ENCODE measurements at places on chromosomes 11 and 22. TPM values are rescaled to one million over a fixed set of nuclear protein-coding genes. Genes with fewer than 3 reads are reported as not detected.
A peak's percentile ranks its signal among the peaks of the same experiment; 100 is the strongest.

- peak; percentile 51 for DNase-seq
These were observed 16.4 kb upstream of the C11orf96 start for GRCh38 chr11:43925932-43926505.

DNA sequence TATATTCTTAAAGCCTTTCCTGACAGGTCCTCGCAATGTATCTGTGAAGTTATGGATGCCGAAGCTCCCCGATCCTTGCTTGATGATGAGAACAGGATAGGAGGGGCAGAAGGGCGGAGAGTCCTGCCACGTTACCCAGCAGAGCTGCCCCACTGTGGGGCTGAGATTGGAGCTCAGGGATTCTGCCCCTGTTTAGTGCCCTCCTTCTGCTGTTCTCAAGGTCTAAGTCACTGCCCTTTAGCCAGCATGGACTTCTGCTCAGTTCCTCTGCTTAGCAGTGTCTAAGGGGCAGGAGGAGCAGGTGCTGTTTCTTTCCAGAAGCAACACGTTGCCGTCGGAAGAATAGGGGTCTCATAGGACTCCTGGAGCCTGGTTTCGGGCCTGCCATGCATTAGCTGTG, 164.2 kb upstream of the B3GAT1 start:
- no peak for DNase-seq

- no peak for DNase-seq
These were observed 1077.3 kb downstream of the TBC1D22A start for GRCh38 chr22:47839595-47840227.

Gene SPDYC
- not detected for total RNA-seq

Gene KCNJ11
- 4.6 TPM for total RNA-seq

Gene OR4D5
- total RNA-seq: not detected

GRCh38 chr11:45100339-45100738, 46.1 kb upstream of the PRDM11 start:
- DNase-seq: no peak

- DNase-seq: no peak
These were observed at the start of gene TSPAN18 for GRCh38 chr11:44726283-44727113. Gene TSPAN18, plus strand, starts transcription at chr11:44726962. Its CDS starts 179,455 bp downstream, at chr11:44906417.

DNA sequence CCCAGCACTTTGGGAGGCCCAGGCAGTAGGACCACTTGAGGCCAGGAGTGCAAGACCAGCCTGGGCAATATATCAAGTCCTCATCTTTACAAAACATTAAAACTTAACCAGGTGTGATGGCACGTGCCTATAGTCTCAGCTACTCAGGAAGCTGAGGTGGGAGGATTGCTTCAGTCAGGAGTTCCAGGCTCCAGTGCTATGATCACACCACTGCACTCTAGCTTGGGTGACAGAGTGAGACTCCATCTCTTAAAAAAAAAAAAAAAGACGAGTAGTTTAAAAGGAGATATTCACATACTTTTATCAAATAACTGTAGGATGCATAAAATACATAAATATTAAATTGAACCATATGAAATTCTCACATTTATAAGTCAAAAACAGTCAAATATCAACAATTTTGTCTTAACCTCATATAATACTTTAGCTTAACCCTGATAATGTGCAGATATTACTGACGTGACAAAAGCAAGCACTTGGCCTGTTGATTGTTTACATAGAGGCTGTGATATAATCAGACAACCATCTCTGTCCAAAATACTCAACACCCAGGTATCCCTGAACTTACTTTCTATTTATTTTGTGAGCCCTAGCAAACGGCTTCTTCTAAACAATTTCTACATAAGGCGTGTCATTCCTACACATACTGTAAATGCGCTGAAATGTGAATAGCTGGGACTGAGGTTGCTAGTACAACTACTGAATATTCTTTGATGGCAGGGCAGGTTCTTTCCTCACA, 57.0 kb downstream of the PRCP start:
- no peak for DNase-seq

Gene SAA4
- total RNA-seq: not detected

- DNase-seq: peak; percentile 30
These were observed 3.2 kb downstream of the ARVCF start for GRCh38 chr22:20013382-20013871.

DNA sequence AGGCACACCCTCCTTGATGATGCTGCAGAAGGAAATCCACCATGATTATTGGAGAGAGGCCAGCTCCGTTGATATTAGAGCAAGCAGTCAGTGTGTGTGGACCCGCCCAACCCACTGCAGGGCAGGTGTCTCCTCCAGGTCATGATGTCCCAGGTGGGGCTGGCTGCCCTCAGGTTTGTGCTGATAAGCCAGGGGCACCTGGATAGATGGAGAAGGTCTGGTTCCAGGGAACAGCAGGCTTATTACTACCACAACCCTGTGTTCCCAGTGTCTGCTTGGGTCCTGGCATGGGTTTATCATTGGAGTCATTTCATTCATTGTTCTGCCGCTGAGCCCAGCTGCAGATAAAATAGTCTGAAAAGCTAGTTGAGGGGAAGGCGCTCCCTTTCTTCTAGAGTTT, 181.1 kb upstream of the NECTIN1 start:
- DNase-seq: no peak

Gene CD81
- 299 TPM for total RNA-seq

Gene OR56B1
- total RNA-seq: not detected

DNA sequence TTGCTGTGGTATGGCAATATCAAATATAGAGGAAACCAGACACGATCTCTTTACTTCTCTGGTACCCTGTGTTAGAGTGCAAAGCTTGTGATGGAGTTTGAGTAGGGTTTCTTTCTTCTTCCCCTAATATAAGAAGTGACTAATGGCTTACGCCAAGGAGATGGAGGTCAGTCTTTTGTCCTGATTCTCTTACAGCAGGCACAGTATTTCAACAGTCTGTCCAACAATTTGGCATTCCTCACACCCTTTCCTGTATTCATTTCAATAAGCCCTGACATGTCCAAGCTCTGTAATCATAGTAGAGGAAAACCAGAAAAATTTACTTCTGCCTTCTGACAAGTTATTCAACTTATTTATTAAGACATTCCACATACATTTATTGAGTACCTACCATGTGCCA, 546.2 kb downstream of the TMEM135 start:
- no peak for DNase-seq

Gene DNAJB7
- not detected for total RNA-seq

Gene SYT9
- 0.99 TPM for total RNA-seq

DNA sequence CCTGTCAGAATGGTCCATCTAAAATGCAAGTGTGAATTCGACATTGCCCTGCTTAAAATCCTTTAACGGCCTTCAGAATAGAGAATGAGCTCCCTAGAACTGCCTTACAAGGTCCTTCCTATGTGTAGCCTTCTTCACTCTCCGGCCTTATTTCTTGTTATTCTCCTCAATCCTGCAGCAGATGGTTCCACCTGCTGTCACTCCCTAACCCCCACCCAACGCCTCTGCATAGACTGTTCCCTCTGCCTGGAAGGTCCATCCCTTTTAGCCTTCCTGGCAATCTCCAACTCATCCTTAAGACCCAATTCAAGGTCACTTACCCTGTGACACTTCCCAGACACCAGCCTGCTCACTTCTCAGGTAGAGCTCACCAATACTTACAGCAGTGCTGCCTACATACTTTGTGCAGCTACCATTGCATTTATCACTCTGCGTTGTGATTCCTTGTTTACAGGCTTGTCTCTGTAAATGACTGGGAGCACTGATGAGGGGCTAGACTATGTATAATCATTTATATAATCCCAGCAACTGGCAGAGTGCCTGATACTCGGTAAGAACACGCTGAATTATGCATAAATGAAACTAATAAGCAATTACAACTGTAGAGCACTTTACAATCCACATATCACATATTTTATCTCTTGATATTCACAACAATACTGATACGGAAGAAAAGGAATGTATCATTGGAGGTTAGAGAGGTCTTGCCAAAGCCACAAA, 58.9 kb downstream of the CLPB start:
- no peak for DNase-seq

DNA sequence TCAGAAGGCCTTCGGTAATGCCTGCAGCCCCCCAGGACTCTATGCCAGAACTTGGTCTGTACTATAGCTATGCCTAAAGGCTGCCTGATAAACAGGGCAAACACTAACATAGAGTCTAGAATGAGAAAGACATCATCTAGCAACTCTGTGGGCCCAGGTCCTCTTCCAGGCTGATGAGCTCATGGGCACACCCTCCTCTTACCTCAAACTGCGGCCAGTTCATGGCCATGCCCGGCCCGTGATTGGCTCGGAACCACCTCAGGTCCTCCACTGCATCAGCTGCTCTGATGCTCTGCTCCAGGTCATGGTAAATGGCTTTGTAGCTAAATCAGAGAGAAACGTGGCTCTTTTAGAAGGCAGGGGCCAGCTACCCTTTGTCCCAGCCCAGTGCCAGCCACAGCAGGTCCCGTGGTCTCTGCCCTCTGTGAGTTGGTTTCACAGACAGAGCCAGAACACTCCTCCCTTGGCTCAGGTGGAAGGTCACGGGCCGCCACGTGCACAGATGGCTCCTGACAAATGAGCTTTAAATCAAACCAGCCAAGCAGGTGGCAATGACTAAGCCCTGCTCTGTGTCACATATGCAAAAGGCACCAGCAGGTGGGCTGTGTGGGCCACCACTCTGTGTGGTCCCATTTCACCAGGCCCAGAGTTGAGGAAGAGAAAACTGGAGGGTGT, 25.0 kb upstream of the ARFGAP3 start:
- DNase-seq: no peak

Gene ANO3
- total RNA-seq: 0.30 TPM

DNA sequence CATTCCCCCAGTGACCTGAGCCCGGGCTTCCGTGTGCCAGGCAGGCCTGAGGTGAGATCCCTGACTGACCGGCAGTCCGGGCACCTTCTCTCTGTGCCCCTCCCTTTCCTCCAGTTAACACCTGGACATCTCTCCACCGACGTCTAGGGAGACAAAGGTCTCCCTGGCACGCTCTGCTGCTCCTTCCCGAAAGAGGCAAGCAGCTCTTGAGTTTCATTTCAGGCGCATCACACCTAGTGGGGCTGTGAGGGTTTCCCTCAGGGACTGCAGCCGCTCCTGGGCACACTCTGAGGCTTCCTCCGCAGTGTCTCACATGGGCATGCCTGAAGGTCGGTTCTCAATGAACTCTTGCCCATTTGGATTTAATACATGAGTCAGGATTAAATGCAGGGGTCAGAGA, 322.7 kb downstream of the CTTN start:
- no peak for DNase-seq

DNA sequence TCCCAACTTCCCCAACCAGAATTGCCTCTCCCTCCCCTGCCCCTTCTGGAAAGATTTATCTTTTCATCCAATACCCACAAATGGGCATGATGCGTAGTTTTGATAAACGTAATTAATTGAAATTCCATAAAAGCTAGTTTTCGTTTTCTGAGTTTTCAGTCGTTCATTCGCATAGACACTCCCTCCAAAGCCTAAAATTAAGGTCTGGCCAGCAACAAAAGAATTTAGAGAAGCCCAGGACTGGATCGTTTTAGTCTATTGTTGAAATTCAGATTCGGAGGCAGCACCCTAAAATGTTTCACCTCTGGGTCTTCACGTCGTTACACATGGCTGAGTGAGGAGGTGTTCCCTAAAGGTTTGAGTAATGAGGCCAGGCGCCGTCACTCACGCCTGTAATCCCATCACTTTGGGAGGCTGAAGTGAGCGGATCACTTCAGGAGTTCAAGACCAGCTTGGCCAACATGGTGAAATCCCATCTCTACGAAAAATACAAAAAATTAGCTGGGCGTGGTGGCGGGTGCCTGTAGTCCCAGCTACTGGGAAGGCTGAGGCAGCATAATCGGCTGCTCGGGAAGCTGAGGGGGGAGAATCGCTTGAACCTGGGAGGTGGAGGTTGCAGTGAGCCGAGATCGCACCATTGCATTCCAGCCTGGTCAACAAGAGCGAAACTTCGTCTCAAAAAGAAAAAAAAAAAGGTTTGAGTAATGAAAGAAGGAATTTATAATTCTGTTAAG, 589 bp upstream of the NDUFC2 start:
- DNase-seq: no peak

Data from skin of body (tissue), 3 donors.